ENCODE measurements at places on chromosomes 4 and X.

DNA sequence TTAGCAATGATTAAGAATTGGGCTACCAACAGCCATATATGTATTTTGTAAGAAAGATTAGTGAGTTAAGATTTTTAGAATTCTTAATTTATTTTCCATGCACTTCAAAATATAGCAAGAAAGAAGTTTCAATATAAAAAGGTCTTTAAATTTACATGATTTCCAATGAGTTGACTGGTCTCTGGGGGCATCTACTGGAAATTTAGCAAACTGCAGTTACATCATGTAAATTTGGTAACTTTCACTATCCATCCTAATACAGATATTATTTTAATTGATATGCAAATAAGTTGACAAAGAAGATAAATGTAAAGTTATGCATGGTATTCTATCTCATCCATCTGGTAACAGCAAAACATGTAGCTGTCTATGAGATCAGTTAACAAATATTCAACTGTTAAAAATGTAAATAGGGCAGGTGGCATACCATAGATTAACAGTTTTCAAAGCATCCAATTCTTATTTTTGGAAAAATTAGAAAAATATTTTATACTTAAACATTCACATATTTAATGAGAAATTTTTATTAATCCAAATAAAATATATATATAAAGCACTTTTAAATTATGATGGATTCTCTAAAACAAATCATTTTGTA is 29.1 kb downstream of the TTC29 start:
- peak; percentile 16 for DNase-seq

DNA sequence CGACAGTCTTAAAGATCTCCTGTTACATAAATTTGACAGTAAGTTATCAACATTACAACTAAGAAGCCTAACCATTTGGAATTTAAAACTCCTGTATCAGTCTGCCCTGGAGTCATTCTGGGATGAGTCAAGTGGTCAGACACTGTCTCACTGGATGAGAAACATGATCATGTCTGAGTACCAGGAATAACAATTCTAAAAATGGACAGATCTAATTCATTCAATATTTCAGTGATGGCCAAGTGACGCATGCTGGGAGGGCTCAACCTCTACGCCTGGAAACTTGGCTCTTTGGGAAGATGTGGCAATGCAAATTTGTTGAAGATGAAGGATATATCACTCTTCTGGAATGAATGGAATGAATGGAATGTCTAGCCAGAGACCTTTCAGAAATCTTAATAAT is 1427.2 kb downstream of the STIM2 start:
- peak; percentile 96 for DNase-seq

DNA sequence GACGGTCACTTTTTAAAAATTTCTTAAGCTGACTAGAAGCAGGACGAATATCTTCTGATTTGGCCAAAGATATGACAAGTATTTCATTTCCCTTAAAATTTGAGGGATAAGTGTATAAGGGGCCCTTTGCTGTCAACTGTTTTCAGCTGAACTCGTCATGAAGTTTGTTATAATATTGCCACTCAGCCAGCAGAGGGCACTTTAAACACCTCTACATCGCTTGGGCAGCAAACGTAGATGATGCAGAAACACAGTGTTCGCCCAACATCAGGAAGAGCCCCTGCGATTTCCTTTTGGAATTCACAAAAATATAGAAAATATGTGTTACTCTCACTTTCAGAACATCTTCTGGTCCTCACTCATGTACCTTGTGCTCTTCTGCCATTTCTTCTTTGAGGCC is 435.7 kb upstream of the FMR1 start:
- DNase-seq, result no peak

DNA sequence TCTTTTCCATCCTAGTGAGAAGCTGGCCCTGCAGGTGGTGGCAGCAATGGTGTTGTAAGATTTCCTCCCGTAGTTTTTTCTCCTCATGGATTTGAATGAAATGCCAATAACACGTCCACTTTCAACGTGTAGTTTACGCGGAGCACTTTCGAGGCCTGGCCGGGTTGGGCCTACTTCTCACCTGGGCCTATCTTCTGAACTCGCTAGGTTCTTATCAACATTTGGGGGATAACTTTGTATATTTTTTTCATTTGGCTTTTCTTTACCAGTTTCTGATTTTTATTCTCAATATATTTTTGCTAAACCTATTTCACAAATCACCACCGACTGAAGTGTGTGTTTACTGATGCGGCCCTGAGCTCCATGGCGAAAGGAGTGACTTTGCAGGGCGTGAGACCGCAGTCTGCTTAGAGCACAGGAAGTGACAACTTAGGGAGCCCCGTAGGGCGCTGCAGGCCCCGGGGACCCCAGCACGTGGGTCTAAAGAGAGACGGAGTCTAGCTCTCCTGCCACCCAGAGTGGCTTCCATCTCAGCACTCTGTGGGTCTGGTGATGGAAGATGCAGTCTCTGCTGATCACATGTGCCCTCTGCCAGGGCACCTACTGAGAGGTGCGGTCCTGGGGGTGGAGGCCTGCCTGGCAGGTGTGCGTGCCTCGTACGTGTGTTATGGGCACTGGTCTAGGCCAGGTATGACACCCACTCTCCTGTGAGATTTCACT is 29.1 kb downstream of the NELFA start:
- no peak for DNase-seq

DNA sequence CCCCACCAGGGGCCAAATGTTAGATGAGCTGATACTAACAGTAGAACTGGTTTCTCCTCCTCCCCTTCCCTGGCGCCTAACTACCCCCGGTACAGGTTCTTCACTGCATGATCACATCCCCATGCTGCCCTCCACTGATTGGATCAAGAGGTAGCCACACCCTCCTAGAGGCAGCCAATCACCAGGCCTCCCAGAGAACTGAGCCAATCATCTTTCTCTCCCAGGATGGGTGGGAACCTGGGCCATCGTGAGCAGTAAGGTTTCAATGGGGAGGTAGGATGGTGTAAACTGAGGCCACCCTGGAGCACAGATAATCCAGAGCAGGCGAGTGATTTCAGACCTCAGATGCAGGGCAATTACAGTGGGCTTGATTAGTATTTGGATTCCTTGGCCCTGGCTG is 64.2 kb downstream of the PPP2R2C start:
- DNase-seq, result no peak

DNA sequence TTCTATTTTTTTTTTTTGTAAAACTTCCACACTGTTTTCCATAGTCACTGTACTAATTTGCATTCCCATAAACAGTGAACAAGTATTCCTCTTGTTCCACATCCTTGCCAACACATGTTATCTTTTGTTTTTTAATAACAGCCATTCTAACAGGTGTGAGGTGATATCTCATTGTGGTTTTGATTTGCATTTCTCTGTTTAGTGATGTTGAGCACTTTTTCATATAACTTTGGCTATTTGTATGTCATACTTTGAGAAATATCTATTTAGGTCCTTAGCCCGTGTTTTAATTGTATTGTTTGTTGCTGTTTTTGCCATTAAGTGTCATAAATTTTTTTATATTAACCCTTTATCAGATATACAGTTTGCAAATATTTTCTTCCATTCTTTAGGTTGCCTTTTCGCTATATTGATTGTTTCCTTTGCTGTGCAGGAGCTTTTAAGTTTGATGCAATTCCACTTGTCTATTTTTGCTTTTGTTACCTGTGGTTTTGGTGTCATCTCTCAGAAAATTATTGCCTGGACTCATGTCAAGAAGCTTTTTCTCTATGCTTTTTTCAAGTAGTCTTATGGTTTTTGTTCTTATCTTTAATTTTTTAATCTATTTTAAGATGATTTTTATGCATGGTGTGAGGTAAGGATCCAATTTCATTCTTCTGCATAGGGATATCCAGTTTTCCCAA is 27.9 kb upstream of the NDNF start:
- DNase-seq, result no peak

DNA sequence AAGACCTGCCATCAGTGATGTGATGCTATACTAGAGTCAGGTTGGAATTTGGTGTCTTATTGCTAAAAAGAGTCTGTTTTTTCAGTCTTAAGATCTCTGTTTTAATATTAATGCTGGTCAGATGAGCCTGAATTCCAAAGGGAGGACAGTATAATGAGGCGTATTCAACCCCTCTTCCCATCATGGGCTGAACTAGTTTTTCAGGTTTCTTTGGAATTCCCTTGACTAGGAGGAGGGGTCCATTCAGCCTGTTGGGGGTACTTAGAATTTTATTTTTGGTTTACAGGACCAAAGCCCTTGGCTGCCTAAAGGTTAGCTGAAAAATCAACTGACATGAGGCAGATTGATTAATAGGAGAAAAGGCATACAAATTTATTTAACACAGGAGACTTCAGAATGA is 24.1 kb upstream of the PI4K2B start:
- no peak for DNase-seq

DNA sequence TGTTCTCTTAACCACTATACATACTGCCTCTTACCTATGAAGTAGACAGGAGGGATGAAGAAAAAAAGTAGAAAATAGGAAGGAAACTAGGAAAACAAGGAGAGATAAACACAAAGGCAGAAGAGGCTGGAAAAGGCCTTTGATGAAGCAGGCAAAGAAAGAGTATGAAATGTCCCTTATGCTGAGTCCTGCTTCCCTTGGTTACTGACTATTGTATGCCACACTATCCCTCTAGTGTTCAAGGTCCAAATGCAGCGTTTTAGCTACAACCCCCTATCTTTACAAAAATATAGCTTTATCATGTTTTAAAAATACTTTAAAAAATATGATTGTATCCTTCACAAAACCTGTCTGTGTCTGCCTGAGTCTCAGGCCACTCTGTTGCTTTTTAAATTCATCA is 233.1 kb downstream of the CAMK2D start:
- DNase-seq, result no peak

DNA sequence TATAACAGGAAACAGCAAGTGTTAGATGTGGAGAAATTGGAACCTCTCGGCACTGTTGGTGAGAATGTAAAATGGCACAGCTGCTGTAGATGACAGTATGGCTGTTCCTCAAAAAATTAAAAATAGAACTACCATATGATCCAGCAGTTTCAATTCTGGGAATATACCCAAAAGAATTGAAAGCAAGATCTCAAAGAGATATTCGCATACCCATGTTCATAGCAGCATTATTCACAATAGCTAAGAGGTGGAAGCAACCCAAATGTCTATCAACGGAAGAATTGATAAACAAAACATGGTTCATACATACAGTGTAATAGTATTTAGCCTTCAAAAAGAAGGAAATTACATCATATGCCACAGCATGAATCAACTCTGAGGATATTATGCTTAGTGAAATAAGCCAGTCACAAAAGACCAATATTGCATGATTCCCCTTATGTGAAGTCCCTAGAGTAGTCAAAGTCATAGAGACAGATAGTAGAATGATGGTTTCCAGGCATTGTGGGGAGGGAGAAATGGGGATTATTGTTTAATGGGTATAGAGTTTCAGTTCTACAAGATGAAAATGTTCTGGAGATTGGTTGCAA is 467.7 kb downstream of the IDS start:
- DNase-seq, result no peak

- DNase-seq, result no peak
These were observed 313.2 kb upstream of the DKK2 start for GRCh38 chr4:107349266-107349665.

GRCh38 chr4:111398906-111399330 is 746.3 kb upstream of the FAM241A start:
- DNase-seq, result no peak

- no peak for DNase-seq
These were observed 15.5 kb upstream of the GPR82 start for GRCh38 chrX:41708486-41708885.

GRCh38 chr4:100421361-100421978 is 96.4 kb downstream of the EMCN start:
- DNase-seq, result peak; percentile 11

GRCh38 chrX:72142094-72142793 is 10.5 kb upstream of the RTL5 start:
- no peak for DNase-seq

- DNase-seq, result no peak
These were observed 312.2 kb downstream of the ARHGAP24 start for GRCh38 chr4:85787133-85787532.

GRCh38 chrX:100635989-100636320 is 651 bp downstream of the TSPAN6 start:
- DNase-seq, result no peak

DNA sequence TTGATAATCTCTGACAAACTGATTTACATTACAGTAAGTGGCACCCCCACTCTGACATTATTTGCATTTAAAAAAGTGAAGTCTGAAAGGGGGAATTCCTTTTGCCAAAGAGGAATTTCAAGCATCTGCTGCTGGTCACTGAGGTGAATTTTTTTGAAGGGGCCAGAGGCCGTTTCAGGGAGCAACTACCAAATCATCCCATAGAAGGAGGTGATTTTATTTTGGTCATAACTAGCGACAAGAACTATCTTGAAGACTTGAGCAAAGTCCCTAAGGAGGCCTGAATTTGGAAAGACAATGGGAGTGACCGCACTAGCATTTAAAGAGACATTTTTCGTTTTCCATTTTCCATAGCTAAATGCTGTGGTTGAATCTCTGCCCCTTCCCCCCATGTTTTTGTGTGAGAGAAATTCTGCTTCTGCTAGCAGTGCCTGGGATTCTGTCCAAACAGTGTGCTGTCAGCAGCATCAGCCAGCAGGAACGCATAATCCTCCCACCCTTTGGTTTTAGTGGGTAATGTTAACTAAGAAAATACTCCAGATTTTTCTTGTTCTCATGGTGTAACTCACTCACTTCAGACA is 110.1 kb upstream of the MED14 start:
- DNase-seq, result peak; percentile 63

DNA sequence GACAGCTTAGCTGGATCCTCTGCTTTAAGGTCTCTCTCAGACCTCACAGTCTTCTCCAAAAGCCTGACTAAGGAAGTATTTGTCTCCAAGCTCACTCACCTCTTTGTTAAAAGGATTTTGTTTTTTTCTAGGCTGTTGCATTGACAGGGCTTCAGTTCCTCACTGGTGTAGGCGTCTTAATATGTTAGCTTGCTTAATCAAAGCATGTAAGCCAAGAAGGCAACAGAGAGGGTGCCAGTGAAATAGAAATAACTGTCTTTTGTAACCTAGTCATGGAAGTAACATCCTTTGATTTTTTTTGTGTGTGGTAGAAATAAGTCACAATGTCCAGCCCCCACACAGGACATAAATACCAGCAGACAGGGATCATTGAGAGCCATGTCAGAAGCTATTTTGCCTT is 58.8 kb downstream of the FIP1L1 start:
- DNase-seq, result no peak

- no peak for DNase-seq
These were observed 47.9 kb downstream of the TET2 start for GRCh38 chr4:105194328-105195231.

DNA sequence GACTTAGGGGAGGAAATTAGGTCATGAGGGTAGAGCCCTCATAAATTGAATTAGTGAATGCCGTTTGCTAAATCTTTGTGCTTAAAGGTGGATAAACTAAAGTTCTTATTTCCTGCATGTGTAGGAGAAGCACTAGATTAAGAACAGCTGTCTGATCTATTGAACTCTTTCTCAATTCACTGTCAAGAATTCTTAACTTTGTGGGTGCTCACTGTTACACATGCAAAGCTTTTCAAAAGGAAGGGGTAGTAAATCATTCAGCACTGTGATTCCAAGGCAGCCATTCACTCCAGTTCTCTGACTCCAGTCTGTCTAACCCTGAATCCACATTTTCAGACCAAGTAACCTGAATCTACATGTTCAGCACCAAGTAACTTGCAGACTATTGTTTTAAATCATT is 1520.1 kb downstream of the PCDH18 start:
- no peak for DNase-seq

Measured in AG09319 (cell line).